ENCODE measurements at places on chromosomes 5 and 9.

- no peak for DNase-seq
Measured at GRCh38 chr9:101778332-101778731, 39.9 kb upstream of the GRIN3A start.

DNA sequence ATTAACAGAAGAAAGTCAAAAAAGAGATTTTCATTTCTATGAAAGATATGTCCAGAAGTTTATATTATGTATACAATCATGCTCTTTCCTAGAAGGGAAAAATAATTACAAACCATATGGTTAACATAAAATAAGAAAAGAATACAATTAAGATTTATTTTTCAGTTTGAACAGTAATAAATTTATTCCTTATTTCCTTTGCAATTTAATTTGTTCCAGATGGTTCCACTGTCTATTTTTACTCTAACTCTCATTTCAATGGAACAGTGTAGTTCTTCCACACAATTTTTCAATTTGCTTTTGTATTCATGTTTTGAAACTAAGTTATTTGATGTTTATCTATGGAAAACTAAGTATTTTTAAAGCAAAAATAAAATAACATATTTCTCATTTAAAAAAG, 1026.3 kb downstream of the TAF11L14 start:
- DNase-seq, result no peak

DNA sequence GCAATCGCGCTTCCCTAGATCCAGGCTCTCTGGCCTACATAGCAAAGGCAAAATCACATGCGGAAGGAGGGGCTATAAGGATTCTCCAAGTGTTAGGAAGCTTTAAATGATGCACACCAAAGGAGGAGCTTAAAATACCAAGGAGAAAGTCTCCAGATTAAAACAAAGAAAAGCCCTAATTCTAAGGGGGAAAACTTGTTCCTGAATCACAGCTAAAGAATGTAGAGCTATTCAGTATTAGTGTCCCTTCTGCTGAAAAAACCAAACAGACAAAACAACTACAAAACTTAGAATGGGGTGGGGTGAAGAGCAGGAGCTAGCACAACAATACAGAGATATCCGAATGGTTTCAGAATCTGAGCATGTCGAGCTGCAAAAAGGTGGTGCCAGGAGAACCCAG, 213.7 kb downstream of the DCP2 start:
- no peak for DNase-seq

GRCh38 chr5:157342822-157343402, 77.0 kb downstream of the CYFIP2 start:
- no peak for DNase-seq

DNA sequence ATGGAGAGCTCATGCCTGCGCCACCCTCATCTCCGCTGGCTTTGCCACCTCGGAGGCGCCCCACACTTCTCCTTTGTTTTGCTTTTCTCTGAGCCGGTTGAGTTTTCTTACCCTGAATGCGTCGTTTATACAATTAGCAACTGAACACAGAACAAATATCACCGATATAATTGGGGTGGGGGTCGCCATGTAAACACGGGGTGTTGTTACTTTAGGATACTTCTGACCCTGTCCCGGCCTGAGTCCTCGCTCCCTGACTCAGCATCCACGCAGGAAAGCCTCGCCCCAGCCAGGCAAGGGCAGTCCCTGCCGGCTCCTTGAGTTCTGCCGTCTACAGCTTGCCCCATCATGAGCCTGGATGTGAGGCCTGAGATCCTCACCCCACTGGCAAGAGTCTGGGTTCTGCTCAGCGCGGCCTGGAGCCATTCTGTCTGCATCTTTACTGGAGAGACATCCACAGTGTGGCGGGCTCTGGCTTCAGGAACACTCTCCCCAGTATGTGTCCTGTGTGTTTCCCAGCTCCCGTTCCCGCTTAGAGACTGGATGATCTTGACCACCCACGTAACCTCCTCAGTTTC, 5.5 kb downstream of the NKX2-5 start:
- no peak for DNase-seq

GRCh38 chr9:7968687-7969086, 169.1 kb upstream of the DMAC1 start:
- DNase-seq, result no peak

DNA sequence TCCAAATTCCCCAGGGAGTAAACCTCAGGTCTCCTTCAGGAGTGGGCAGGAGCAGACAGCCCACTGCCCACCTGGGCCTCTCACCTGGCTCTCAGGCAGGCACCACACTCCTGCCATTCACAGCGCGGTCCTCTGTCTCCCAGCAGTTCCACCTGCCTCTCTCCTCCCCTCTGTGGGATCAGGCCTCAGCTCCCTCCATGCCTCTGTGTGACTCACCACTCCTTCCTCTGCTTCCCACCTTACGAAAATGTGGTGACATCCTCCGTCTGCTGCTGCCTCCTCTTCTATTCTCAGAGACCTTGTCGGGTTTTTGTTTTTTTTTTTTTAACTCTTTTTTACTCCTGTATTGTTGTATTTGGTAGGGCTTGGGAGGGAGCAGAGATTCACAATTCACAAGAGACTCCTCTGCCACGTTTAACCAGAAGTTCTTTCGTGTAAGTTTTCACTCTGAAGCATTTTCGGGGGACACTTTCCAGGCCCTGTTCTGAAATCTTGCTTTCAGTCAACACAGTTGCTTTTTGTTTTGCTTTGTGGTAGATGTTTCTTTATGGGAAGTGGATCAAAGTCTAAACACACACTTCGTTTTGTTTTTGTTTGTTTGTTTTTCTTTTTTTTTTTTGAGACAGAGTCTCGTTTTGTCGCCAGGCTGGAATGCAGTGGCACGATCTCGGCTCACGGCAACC, 21.1 kb upstream of the CDKN2AIPNL start:
- DNase-seq, result no peak

GRCh38 chr9:108743901-108744371, 111.8 kb downstream of the ACTL7B start:
- DNase-seq, result no peak

DNA sequence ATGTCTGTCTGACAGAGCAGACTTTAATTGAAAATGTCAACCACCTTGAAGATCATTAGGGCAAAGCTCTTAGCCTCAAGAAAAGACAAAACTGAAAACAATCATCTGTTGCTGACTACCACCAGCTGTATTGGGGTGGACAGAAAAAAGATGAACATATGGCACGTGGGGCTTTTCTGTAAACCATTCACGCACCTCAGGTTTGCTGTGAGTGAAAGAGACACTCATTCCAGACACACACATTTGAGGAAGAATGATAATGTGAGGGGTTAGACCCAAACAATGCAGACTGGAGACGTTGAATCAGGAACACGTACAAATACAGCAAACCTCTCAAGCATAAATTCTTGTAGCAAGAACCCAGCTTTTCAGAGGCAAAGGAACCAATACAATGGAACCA, 158.7 kb downstream of the EBF1 start:
- DNase-seq, result no peak

DNA sequence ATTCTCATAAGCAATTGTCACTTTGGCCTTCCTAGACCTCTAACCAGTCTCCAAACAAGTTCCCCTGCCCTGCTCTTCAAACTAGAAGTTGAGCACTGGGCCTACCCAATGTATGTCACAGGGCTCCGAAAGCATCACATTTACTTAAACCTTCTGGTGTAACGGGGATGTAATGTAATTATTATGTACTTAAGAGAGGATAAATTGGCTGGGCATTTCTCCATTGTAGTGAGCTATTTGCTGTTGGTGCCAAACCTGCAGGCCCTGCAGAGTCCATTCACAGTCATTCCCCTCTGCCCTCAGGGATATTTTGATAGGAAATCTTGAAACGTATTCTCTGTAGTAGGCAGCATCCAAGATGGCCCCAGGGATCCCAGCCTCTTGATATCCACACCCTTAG, 64.2 kb upstream of the GNE start:
- no peak for DNase-seq

DNA sequence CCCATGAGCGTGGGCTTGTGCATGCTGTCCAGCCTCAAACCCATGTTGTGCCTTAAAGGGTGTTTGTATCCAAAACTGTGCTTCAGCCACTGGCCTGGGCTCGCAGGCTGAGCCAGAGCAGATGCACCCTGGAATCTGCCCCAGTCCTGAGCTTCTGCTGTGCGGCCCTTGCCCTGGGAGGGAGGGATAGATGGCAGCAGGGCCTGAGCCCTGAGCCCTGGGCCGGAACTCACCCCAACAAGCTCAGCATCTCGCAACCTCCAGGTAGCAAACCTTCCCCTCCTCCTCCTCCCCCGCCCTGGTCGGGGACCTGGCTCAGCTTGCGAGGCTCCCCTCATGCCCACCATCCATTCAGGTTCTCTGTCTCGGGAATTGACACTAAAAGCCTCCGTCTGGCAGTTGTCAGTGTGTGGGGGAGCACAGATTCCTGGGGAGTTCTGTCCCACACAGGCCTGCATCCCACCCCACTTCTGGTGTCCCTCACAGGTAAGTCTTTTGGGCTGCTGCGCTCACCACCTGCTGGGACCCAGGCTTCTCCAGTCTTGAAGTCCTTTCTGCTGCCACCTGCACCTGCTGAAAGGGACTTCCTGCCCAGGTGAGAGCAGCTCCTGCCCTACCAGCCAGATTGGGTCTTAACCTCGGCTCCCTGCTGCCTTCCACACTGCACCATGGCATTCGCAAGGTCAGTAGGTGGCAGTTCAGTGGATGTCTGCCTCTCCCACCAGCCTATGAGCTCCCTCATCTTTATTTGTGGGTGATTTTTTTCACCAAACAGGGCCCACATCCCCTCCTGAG, 55.2 kb upstream of the OLFM1 start:
- DNase-seq, result no peak

DNA sequence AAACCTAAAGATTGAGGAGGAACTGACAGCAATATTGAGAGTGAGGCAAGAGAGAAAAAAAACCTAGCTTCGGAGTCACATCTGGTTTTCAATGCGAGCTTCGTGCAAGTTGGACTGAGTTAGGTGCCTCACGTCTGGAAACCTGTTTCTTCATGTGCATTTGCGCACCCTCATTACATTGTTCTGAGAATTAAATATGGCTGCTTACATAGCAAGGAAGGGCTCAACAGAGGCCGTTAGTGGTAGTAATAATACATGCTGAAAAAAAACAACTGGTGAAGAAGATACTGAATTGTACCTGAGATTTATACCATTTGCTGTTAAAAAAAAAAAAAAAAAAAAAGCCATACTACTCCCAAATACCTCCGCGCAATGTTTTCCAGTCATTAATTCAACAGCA, 18.6 kb downstream of the DNAJA1 start:
- no peak for DNase-seq

GRCh38 chr9:92170848-92171247, 55.6 kb upstream of the SPTLC1 start:
- no peak for DNase-seq

- no peak for DNase-seq
Measured at GRCh38 chr9:136567651-136568287, 21.9 kb upstream of the NOTCH1 start.

- no peak for DNase-seq
Measured at GRCh38 chr9:35923927-35924763, 14.9 kb downstream of the SPAAR start.

- DNase-seq, result no peak
Measured at GRCh38 chr5:17443333-17444130, 54.5 kb upstream of the TAF11L2 start.

- DNase-seq, result no peak
Measured at GRCh38 chr5:155049569-155050383, 36.2 kb downstream of the KIF4B start.

DNA sequence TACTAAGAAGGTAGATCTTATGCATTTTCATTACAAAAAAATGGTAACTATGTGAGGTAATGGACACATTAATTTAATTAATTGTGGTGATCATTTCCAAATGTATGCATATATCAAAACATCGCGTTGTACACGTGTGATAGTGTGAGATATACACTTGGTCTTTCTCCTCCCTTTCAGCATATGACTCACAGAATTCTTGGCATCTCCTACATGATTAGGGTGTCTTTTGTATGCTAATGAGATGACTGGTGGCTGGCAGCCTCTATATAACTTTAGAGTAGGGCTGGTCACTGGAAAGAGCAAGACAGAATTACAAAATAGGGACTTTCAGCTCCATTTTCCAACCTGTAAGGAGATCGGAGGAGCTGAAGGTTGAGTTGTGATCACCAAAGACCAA, 1167.6 kb downstream of the CDH12 start:
- DNase-seq, result no peak

GRCh38 chr9:95202076-95202681, 115.3 kb downstream of the FANCC start:
- DNase-seq, result no peak

DNA sequence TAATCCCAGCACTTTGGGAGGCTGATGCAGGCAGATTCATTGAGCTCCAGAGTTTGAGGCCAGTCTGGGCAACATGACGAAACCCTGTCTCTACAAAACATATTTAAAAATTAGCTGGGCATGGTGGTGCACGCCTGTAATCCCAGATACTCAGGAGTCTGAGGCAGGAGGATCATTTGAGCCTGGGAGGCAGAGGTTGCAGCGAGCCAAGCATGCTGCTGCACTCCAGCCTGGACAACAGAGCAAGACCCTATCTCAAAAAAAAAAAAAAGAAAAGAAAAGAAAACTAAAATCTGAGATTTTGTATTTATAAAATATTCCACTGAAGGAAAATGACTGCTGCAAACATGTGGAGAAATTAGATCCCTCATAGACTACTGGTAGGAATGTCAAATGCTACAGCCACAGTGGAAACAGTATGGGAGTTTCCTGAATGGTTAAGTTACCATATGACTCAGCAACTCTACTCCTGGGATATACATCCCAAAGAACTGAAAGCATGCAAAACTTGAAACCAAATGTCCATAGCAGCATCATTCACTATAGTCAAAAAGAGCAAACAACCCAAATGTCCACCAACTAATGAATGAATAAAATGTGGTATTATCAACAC, 106.1 kb downstream of the UBAP2 start:
- no peak for DNase-seq

GRCh38 chr5:135641734-135642487, 63.1 kb upstream of the CXCL14 start:
- no peak for DNase-seq

GRCh38 chr5:53260446-53260845, 150.9 kb upstream of the MOCS2 start:
- no peak for DNase-seq

DNA sequence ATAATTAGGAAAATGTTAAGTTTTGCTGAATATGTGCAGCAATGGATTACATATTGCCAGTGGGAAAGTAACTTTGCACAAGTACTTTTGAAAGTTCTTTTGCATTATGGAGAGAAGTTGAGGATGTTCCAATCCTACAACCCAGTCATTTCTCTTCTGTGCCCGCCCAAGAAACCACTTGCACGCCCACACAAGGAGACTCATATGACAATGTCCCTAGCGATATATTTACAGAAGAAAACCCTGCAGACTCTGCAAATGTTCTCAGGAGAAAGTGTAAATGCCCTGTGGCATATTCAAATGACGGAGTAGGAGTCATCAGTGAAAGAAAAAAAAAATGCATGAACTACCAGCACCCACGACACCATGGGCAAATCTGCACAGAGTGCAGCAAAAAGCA, 356.5 kb downstream of the CTNND2 start:
- no peak for DNase-seq

GRCh38 chr5:180135128-180135955, 63.8 kb upstream of the RNF130 start:
- DNase-seq, result no peak

- no peak for DNase-seq
Measured at GRCh38 chr9:98091735-98092612, 27.0 kb downstream of the TRIM14 start.

GRCh38 chr9:129146441-129146941, 31.6 kb downstream of the IER5L start:
- DNase-seq, result no peak
